ENCODE measurements at places on chromosomes 13 and 19.

- DNase-seq: no peak
Observed at GRCh38 chr13:75384879-75385707, 96.9 kb downstream of the TBC1D4 start.

- DNase-seq: no peak
Observed at GRCh38 chr13:63972328-63972727, 2556.7 kb upstream of the PCDH20 start.

GRCh38 chr13:72253754-72254153 lies 386.8 kb upstream of the DACH1 start:
- DNase-seq: no peak

DNA sequence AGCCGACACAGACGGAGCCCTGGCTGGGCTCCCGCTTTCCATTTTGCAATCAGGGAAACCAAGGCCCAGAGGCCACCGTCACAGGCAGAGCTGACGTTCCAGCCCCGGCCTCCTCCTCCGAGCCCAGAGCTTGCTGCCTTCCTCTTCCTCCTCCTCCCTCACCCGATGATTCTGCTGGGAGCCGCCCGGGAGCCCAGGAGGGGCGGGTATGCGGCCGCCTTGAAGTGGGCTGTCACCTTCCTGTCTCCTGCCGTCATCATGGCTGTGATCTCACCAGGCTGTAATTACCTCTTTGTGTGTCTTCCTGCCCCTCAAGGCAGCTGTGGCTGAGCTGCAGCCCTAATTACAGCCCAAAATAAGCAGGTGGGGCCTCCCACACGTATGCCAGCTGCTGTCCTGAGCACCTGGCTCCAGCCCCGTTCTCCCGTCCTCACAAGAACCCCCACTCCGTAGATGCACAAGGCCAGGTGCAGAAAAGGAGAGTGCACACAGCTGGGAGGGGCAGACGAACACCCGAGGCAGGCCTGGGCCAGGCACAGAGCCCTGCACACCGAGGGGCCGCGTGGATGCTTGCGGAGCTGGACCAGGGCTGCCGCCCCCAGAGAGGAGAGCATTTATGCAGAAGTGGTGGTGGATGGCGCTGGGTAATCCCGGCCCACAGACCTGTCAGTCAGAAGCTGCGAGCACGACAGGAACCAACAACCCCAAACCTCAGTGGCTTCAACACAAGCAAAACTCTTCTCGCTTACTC lies 4.0 kb downstream of the TPGS1 start:
- peak; percentile 56 for DNase-seq

DNA sequence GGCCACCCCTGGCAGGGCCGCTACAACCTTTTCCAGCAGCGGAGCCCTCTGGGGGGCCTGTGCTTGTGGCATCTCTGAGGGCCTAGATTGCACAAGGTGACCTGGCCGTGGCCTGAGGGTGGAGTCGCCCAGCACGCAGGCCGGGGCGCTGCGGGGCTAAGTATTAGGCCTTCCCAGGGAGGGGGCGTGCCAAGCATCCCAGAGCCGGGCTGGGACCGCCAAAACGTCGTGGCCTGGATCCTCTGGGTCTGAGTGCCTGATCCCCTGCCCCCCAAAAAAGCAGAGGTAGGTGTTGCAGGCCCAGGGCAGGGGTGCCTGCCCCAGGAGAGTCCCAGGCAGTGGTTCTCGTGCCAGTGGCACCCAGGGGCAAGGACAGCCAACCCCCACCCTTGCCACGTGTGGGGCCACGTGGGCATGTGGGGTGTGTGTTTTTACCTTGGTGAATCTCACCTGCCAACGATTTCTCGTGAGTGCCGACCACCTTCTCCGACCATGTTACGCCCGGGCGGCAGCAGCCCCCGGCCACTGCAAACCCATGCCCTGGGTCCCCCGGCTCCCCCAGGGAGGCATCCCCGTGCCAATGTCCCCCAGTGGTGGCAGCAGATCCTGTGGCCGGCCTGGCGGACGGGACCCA lies 12.6 kb upstream of the GNA15 start:
- no peak for DNase-seq

DNA sequence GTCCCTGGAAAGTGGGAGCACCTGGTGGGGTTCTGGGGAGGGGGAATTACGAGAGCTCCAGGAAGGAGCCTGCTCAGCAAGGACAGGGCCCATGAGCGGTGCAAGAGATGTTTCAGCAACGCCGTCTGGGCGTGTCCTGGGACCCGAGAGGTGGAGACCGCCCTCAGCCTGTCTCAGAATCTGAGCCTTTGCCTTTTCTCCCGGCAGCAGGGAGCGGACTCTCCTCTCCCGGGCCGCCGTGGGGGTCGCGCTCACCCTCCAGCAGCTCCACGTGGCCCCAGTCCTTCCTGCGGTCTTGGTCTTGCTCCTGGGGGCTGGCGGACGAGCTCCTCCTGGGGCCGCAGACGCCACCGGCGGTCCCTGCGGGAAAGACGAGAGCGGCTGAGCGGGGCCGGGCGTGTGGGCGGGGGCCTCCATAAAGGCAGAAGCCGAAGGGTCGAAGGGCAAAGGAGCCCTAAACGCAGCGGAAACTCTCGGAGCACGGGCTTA lies 714 bp downstream of the POLRMT start:
- peak; percentile 54 for DNase-seq

DNA sequence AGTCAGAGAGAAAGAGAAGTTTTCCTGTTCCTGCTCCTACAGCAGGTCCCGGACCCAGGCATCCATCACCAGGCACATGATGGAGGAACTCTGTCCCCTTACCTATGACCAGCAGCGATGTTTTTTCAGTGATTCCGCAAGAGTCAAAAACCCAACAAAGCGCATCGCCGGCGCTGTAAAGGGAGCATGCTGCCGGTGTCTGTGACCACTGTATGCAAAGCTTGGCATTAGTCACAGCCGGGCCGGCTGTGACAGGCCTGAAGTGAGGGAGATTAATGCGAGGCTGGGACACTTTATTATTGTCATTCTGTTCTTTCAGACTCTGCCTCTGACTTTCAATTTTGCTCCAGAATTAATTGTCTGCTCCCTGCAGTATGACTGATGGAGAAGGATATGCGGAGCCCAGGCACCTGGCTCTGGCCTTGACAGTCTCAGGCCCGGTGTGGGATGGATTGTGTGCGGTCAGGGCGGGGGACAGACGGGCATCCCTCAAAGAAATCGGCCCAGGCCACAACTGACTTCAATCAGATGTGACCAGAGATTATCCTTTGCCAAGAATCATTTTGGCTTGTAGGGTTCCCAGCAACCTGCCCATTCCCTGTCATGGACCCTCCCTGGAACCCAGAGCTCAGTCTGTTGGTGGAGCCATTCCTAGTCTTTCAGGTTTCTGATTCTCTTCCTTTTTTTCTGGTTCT lies 462.0 kb upstream of the ZNF507 start:
- no peak for DNase-seq

DNA sequence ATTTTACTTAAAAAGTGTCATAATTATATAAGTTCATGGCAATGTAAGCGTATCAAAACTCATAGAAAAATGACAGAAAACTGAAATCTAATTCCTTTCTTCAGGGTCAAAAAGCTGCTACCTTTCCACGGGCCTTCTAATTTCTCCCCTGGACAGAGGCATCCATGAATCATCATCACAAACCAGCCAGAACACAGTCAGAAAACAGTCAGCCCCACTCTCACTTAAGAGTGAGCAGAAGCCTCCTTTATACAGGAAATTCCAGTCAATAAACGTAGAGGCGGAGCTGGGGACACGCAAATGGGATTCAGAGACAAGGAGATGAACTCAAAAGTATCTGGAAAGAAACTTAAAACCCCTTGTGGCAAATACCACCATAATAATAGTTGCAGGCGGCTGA lies 54.2 kb upstream of the ABCC4 start:
- DNase-seq: no peak
